Dermis microvascular lymphatic vessel endothelial cell (primary cell): ENCODE measurements at places on chromosomes 2 and 18.

DNA sequence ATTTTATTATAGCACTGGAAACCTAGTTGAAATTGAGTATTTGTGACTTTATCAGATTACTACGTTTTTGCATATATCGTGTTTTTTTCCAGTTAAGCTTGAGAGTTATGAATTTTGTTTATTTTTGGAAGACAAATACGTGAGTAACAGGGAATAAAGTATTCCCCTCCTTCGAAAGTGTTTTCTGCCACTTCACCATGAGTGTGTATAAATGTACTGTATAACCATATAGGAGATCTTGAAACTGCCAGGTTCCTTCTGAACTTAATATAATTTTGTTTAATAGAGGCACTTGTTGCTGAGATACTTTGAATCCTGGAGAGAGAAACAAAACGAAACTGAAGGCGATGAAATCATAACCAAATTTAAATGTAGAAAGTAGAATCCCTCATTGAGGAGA is 1004.4 kb upstream of the ZEB2 start:
- DNase-seq: no peak

- no peak for DNase-seq
Measured at GRCh38 chr2:105714141-105714540, 30.6 kb upstream of the NCK2 start.

GRCh38 chr2:17578466-17578928 is 38.0 kb downstream of the VSNL1 start:
- no peak for DNase-seq

DNA sequence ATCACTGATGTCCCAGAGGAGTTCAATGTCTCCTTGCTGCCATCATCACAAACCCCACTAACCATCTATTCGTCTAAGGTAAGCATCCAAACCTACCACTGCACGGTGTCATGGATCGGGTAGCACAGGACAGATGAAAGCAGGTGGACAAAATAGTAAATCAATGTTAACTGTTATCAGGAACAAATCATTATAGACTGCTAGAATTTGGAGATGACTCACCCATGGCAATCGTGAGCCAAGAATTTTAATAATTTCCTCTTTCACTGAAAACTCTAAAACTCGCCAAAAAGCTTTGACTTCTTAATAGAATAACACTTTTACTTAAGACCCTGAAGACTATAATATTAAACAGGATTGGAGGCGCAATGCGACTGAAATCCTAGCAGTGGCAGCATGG is 33.7 kb upstream of the BZW1 start:
- DNase-seq: peak; percentile 57

GRCh38 chr2:107635883-107636282 is 190.8 kb upstream of the RGPD4 start:
- DNase-seq: no peak

DNA sequence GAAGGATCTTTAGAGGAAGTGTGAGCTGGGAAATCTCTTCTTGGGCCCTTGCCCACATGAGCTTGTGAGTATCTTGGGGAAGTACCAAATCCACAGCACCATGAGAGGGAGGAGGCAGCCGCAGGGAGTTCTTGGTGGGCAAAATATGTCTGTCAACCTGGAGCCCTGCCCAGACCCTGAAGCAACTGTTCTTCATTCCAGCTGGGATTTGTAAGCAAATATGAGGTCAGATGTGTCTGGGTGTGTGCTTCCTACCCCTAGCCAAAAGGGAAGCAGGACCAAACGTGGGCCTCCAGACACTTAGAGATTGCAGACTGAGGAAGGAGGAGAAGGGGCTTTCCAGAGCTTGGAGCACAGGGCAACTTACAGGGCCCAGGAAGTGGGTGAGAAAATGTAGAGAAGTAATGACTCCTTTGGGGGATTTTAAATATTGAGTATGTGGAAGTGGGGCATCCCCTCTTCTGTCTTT is 41.9 kb downstream of the TMEM247 start:
- no peak for DNase-seq

- DNase-seq: no peak
Measured at GRCh38 chr2:98091738-98092137, 4.8 kb downstream of the VWA3B start.

- DNase-seq: no peak
Measured at GRCh38 chr2:240595381-240596079, 9.0 kb downstream of the CAPN10 start.

DNA sequence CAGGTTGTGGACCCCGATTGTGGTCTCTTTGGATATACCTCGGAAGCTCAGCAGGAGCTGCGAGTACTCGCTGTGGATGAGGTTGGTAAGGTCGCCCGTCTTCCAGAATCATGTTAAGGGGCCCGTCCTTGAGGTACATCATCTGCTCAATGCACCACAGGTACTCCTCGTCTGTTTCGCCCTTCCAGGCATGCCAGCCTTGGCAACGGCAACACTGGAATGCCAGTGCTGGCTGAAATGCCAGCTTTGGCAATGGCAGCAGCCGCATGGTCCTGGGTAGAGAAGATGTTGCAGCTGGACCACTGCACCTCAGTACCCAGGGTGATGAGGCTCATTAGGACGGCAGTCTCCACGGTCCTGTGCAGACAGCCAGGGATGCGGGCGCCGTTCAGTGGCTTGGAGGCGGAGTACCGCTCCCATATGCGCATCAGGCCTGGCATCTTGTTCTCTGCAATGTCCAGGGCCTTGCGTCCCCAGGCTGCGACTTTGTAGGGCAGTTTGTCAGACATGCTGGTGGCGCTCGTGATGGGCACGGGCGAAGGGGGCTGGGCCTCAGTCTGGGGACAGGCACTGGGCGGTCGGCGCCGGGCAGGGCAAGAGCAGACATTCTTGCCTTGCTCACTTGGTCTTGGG is 122.2 kb upstream of the NXPH2 start:
- DNase-seq: no peak

DNA sequence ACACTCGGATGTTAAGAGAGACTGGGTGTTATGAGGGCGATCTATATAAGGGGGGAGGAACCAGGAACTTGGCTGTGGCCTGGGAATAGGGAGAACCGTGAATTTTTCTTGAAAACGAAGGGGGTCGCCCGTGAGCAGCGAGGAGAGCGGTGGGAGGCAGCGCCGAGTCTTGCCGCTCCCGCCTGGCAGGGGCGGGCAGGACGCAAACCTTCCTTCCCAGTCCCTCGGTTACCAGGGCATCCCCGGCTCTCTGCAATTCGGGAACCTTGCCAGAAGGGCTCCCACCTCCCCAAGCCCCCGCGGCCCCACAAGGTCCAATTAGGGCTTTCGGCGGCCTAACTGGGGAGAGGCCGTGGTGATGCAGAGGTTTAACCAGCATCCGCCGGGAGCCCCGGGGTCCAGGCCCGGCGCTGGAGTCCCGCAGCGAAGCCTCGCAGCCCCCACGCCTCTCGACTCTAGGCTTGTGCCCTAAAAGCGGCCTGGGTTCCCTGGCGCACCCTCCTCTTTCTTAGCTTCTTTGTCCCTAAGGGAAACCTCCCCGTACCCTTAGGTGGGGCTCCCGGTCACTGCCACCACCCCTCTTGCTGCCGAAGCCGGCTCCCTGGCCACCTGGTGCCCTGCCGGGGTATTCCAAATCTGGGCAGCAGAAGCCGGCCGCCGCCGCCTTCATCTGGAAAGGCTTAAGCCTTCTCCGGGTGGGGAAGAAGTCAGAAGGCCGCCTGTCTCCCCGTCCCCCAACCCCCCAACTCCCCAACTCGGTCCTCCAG is 680 bp upstream of the FHOD3 start:
- no peak for DNase-seq

GRCh38 chr2:80092474-80092873 is 212.1 kb downstream of the LRRTM1 start:
- no peak for DNase-seq

DNA sequence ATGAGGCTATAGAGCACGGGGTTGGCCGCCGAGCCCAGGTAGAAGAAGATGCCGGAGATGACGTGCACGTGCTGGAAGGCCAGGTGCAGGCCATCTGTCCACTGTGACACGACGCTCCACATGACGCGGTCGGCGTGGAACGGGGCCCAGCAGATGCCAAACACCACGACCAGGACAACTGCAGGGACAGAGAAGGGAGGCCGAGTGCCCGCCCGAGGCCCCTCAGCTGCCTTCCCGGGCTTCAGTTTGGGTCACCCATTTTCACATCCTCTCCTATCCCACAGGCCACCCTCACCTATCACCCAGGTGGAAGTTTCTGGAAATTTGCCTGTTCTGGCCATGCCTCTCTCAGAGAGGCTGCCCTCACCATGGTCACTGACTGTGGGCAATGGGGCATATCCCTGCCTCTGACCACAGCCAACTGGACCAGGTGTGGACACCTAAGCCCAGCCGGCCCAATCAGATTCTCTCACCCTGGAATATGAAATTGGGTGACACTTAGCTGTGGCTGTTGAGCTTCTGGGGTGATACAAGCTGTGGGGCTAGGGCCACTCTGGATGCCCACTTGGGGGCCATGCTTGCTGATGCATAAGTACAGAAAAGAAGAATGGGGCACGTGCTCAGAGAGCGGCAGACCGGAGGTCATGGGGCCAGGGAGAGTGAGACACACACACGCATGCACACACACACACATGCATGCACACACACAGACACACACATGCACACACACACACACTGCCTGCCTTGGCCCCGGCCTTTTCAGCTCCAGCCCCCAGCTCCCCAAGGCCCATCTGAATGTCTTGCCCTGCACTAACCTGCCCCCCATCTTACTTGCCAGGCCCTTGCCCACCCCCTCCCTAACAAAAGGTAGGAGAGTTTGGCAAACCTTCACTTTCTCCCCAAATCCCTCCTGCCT is 4.7 kb downstream of the NMUR1 start:
- DNase-seq: no peak

DNA sequence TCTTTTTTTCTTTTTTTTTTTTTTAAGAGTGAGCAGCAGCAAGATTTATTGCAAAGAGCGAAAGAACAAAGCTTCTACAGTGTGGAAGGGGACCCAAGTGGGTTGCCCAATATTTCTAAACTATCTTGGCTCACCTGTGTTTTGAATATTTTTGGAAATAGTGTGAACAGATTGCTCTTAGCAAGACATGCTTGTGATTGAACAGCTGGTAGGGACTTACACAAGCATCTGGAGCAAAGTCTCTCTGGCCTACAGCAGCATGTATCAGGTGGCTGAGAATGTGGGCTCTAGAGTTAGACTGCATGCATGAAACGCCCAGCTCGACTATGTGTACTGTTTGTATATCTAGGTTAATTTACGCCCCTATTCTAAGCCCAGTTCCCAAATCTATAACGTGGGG is 40.3 kb upstream of the FBXO11 start:
- DNase-seq: no peak

- DNase-seq: no peak
Measured at GRCh38 chr2:215573496-215573895, 137.6 kb upstream of the FN1 start.

GRCh38 chr2:98468621-98469236 is 24.1 kb downstream of the INPP4A start:
- DNase-seq: no peak

- DNase-seq: no peak
Measured at GRCh38 chr18:27922780-27923179, 254.2 kb downstream of the CDH2 start.

DNA sequence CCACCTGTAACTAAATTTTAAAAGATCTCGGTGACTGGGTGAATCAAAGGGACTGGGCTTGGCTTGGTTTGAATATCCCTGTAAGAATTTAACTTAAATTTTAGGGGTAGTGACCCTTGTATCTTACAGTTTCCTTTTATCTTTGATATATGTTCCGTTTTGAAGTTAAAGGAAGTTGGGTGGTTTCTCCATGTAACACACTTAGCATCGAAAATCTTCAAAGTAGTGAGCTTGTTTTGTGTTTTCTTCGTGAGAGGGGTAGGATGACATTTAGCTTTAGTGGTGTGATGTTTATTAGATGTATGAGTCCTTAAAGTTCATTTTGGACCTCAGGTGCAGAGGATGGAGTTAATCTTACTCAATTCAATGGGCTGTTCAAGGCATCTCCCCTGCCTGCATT is 1.6 kb downstream of the WDR7 start:
- no peak for DNase-seq

DNA sequence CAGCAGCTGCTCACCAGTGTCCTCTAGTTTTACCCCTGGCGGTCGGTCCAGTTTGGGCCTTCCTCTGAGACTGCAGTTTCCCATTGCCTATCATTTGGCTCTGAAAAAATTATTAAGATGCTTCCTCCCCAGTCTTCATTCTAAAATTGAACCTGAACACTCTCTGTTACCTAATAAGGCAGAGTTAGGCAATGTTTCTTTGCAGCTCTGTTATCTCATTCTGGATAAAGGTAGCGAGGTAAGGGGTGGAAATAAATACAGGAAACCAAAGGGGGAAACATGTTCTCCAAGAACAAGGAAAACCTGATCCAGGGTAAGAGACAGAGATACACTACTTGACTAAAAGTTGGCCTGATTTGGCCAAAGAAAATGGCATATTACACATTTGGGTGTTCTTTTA is 91.0 kb upstream of the FZD5 start:
- no peak for DNase-seq

- no peak for DNase-seq
Measured at GRCh38 chr2:240441993-240442411, 6.5 kb downstream of the GPC1 start.

DNA sequence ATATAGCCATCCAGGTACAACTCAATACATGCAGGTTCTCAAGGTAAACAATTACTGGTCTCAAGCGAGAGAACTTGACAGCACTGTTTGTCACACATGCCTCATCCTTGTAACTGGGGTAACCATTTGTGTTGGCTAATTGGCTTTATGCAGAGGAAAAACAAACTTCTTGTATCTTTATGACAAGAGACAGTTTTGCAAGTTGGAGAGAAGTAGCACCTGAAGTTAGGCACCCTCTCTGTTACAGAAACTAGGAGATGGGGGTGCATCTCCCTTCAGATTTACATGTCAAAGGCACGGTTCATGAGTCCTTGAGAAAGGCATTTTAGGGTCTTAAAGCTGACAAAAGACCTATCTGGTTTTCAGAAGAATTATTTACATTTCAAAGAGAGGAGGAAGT is 241.7 kb downstream of the CD226 start:
- DNase-seq: no peak

- no peak for DNase-seq
Measured at GRCh38 chr2:25453199-25453905, 111.6 kb upstream of the DNMT3A start.

- DNase-seq: no peak
Measured at GRCh38 chr2:215375467-215375830, 60.4 kb downstream of the FN1 start.

GRCh38 chr2:48508461-48509124 is 21.4 kb upstream of the STON1 start:
- peak; percentile 87 for DNase-seq

DNA sequence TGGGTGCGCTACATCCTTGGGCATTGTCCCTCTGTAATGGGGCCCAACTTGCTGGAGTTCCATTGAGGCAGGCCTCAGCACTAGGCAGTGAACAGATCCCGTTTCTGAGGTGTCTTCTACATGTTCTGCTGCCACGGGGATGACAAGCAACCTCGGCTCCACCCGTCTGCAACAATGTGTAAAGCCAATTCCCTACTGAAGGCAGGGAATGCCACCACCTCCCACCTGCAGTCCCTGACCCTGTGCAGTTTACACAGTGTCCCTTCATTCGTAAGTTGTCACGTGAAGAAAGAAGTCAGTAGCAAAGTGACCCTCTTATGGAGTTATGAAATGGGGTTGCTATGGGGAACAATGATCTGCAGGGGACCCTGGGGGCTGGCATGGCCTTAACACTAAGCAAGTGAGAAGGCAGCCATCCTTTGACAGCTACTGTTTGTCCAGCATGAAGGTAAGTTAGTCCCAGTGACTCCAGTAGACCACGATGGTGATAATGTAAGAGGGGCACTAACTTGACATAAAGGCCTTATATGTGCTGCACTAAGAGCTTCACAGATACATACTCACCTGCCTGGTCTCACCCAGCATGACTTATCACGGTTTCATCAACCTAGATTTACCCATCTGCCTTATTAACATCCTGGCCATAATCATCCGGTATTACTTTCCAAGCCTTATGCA is 130.6 kb upstream of the ZSWIM2 start:
- no peak for DNase-seq

- no peak for DNase-seq
Measured at GRCh38 chr2:80889009-80889408, 584.5 kb upstream of the LRRTM1 start.
